ENCODE measurements at places on chromosomes 5 and 9. TPM values are rescaled to one million over a fixed set of nuclear protein-coding genes. Genes with fewer than 3 reads are reported as not detected.

Gene PTPN3
- total RNA-seq, result 3.1 TPM

Gene LRRC19
- total RNA-seq, result not detected

Gene MARVELD2
- 0.31 TPM for total RNA-seq

Gene OLFM1
- total RNA-seq, result 3.2 TPM

Gene CFAP157
- not detected for total RNA-seq

Gene OR1L1
- total RNA-seq, result not detected

Gene ENG
- 9.3 TPM for total RNA-seq

Gene SPATA6L
- total RNA-seq, result 0.49 TPM

Gene UBQLN1
- 59.4 TPM for total RNA-seq

Gene BDP1
- 24.2 TPM for total RNA-seq

Gene IL9
- not detected for total RNA-seq

Gene UGCG
- total RNA-seq, result 23.9 TPM

Gene CAMK4
- 7.5 TPM for total RNA-seq

Data from muscle of leg (tissue), 16 donors.